NCI-H524 (cell line): ENCODE measurements at places on chromosomes 3 and 15.
A peak's percentile ranks its signal among the peaks of the same experiment; 100 is the strongest.

DNA sequence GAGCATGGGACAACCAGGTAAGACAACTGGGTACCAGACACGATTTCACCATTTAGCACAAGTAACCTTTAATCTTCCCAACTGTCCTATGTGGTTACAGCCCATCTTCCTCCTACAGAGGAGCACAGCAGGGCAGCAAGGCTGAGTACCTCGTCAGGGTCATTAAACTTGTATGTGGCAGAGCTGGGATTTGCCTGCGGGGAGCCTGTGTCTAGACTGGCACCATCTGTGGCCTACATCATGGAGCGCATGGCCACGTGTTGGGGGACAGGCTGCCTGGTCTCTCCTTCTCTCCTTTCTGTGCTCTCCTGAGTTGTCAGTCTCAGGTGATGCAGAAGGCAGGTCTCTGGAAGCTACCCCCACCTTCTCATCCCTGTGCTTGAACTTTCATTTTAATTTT, 32.2 kb downstream of the GOLGA6A start:
- DNase-seq = peak; percentile 87

DNA sequence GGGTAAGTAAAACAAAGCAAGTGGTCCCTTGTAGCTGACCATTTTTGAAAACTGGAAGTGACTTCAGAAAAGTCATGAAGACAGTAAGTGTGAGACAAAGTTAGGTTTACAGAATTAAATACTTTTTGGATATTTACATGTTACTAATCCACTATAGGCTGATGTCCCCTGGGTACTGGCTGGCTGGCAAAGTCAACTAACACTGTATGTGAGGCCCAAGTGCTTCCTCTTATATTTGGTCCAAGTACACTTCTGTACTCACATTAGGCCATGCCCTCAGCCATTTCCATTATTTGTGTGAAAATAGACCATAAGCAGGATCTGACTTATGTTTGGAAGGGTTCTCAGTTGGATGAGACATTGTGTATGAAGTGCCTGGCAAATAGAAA, 5.5 kb upstream of the LEKR1 start:
- DNase-seq = no peak

- DNase-seq = no peak
These were observed 46.2 kb upstream of the PRTG start for GRCh38 chr15:55789066-55789660.

- no peak for DNase-seq
These were observed 78.5 kb upstream of the CHD2 start for GRCh38 chr15:92821491-92822116.

- DNase-seq = no peak
These were observed 31.3 kb downstream of the EFL1 start for GRCh38 chr15:82231233-82231632.

DNA sequence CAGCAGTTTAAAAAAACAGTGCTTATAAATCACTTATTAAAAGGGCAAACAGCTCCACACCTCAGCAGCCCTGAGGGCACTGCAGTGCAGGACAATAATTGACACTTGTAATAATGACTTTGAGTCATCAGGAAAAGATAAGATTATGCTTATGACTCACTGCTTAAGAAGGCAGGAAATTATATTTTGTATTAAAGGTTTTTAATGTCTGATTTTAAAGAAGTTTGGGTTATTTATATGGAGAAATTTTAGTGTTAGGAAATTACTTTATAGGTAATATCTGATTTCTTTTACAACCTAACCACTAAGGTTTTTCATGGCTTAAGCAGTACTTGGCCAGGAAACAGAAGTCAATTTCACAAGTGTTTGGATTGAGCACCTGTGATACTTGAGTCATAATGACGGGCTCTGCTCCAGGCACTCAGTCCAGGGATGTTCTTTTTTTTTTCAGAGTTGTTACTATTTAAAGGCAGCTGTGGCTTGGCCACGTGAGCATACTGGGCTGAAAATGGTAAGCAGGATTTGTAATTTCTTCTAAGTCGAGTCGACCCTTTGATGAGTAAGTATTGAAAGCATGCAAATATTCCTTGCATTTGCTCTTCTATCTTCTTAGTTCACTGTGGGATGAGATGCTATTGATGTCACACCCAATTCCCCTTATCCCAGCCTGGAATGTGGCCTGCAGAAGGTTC, 21.6 kb upstream of the SLC6A20 start:
- DNase-seq = peak; percentile 57
